GM23338 (cell line): ENCODE measurements at places on chromosomes 11 and 22. TPM values are rescaled to one million over a fixed set of nuclear protein-coding genes. Genes with fewer than 3 reads are reported as not detected.

DNA sequence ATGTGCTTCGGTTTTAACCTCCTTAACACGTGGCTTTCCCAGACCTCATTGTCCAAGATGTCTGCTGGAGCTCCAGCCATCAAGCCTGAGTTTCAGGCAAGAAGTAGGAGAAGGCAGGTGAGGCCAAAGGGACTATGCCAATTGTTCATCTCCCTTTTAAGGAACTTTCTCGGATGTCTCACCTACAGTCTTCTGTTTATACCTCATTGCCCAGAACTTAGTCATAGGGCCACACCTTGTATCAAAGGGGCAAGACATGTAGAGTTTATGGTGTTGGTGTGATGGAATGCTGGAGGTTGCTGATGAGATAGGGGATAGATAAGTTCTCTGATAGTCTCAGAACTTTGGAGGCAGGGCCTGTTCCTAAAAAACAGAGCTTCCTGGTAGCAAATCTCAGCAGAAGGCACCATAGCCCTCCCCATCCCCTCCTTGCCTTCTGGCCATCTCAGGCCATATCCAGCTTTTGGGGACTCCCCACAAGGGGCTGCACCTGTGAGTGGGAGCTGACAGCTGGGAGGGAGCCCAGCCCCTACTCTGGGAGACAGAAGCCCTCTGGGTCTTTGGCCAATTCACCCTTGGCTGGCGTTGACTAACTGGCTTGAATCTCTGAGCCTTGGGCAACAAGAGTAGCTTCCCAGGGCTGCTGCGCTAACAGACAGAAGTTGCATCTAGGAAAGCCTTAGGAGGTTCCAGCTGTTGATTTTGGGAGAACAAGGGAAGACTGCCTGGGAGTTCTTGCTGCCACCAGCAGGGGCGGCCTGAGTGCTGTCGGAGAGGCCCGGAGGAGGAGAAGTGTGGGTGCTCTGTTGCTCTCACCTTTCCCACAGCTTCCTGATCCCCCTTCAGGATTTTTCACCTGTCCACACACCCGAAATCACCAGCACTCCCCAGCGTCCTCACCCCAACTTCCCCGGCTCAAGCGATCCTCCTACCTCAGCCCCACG, 149.8 kb upstream of the THY1 start:
- DNase-seq, result peak; percentile 69

DNA sequence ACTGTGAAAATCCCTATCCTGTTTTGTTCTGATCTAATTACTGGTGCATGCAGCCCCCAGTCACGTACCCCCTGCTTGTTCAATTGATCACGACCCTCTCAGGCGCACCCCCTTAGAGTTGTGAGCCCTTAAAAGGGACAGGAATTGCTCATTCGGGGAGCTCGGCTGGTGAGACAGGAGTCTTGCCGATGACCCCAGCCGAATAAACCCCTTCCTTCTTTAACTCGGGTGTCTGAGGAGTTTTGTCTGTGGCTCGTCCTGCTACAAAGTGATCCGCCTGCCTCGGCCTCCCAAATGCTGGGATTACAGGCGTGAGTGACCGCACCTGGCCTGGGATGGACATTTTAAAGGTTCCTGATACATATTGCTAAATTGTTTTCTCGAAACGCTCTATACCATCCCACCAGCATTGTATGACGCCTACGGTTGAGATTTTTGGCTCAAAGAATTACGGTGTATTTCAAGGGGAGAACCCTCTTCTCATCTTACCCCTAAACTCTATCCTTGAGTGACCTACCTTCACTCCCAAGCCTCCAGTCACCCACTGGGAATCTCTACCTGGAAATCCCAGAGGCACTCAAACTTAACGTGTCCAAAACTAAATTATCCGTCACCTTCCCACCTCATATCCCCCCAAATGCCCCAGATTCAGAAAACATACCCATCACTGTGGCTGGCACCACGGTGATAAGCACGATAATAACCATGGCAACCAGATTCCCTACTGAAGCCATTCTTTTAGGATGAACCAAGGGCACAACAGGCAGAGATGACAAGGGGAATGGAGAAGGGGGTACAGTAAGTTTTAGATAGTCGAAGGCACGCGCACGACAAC, 789 bp upstream of the POLA2 start:
- peak; percentile 53 for DNase-seq

GRCh38 chr22:47333625-47334024, 571.2 kb downstream of the TBC1D22A start:
- no peak for DNase-seq

DNA sequence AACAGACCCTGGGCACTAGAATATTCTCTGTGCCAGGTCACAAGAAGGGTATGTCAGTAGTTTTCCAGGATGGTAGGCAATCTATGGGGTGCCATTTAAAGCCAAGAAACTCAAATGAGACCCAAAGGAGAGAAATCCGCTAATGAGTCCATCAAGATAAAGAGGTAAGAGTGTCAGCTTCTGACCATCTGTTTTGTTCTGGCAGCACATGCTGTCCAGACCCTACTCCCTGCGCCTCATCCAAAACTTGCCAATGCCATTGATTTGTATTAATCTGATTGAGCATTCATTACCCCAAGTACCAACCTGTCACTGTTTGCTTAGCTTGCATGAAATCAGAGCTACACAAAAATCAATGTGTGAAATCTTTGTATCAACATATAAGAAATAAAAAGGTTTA, 229.0 kb downstream of the BLID start:
- DNase-seq, result no peak

DNA sequence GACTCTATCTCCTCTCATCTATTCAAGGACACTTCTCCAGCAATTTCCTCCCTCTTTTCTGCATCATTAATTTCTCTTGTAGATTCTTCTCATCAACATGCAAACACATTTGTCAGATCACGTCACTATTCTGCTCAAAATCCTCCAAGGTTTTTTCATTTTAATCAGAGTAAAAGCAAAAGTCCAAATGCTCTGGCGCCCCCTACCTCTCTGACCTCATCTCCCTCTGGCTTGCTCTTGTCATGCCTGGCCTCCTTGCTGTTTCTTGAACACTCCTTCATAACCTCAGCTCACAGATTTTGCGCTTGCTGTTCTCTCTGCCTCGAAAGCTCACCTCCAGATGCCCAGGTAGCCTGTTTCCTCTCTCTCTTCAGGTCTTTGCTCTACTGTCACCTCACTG, 22.4 kb downstream of the RTCB start:
- DNase-seq, result peak; percentile 74

DNA sequence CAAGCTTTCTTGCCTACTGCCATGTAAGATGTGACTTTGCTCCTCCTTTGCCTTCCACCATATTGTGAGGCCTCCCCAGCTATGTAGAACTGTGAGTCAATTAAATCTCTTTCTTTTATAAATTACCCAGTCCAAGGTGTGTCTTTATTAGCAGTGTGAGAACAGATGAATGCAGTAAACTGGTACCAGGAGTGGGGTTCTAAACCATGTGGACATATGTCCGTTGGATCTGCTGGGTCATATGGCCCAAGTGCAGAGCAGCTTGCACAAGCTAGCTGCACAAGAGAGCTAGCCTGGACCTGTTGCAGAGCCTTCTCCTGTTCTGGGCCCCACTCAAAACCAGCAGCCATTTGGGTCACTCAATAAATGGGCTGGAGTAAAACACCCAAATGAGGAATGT, 177.1 kb downstream of the HIPK3 start:
- no peak for DNase-seq

DNA sequence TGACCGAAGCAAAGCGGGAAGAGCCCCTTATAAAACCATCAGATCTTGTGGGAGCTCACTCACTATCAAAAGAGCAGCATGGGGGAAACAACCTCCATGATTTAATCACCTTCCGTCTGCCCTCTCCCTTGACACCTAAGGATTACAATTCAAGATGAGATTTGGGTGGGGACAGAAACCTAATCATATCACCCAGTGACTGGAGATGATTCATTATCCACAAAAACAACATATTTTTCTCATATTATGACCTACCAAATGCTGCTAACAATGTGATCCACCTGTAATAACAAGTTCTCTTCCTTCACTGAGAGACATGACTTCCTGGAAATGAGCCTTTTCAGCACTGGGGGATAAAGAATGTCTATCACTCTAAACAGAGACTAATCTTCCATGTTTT, 23.4 kb upstream of the HEPHL1 start:
- DNase-seq, result no peak

DNA sequence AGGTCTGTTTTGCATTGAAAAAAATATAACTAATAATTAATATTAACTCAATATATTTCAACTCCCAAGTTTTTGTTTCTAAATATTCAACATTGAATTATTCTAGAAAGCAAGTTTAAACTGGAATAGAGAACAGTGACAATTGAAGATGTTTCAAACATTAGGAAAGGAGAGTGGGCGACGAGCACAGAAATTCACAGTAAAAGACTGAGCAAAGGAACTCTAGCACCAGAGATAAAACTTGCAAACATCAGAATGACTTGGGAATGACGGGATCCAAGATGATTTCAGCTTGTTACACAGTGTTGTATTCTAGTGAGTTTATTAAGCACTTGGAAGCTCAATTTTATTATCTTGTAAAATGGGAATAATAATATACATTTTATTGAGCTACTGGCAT, 56.6 kb upstream of the CNTN5 start:
- no peak for DNase-seq

GRCh38 chr11:46490666-46491065, 99.1 kb upstream of the CHRM4 start:
- no peak for DNase-seq

The TIMP3 gene
- total RNA-seq, result 1.4 and 1.9 TPM in 2 replicates

The RPS6KB2 gene
- 41.3 and 48.2 TPM in 2 replicates for total RNA-seq
